HT1080 (cell line): ENCODE measurements at places on chromosomes 2 and 18.

- DNase-seq = no peak
These were observed 553.0 kb upstream of the FANCL start for GRCh38 chr2:58794103-58794502.

DNA sequence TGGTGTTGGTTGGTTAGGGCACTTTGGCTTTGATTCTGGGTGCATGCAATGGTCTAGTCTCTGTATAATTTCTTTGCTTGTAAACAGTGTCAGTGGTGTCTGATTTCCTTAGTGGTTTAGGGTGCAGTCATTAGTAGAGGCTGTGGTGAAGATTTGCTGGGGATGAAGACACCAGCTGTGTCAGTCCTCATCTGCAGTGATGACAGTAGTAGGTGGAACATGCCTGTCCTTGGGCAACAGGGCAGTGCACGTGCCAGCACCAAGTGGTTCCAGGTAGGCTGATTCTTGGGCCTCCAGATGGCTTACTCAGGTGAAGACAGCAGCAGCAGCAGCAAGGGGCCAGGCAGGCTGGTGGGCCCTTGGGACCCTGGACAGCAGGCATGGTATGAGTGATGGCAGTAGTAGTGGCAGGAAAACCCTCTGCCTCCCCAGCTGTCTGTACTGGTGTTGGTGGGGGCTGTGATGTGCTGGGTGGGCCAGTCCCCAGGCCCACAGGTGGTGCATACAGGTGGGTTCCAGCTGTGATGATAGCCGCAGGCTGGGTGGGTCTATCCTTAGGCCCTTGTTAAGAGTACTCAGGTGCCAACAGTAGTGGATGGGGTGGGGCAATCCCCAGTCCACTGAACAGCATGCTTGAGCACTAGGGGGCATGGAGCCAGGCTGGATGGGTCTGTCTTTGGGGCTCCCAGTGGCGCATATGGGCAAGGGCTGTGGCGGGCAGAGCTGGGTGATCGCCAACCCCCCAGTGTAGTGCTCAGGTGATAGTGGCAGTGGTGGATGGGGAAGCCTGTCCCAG, 140.7 kb upstream of the THUMPD2 start:
- DNase-seq = no peak

GRCh38 chr18:24456549-24456948, 3.9 kb upstream of the HRH4 start:
- DNase-seq = no peak

DNA sequence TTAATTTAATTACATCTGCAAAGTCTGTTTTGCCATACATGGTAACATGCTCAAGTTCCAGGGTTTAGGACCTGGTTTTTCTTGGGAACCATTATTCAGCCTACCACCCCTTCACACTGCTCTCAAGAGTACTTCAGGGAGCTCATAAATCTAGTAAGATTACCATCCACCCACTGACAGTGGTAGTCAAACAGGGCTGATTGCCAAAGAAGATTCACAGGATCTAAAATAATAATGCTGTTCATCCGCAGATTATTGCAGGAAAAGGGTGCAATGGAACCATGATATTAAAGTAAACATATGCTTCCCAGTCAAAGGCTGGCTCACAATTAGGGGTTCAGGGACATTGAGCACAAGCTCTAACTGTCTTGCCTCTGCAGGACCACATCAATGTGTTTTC, 148.0 kb upstream of the CYRIA start:
- no peak for DNase-seq

DNA sequence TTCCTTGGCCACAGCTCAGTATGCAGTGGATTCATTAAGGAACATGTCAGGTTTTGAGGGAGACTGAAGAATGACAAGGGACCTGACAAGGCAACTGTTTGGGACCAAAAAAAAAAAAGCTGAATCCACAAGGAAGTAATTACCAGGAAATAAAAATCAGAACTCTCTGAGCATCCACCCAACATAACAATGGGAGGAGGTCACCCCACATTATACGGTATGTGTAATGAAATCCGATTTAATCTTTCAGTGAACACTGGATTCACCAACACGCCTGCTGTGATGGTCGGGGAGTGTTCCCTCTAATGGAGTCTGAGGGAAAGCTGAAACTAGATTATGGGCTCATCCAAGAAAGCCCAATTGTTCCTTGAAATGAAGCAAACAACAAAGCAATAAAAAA, 329.3 kb downstream of the ETAA1 start:
- no peak for DNase-seq

DNA sequence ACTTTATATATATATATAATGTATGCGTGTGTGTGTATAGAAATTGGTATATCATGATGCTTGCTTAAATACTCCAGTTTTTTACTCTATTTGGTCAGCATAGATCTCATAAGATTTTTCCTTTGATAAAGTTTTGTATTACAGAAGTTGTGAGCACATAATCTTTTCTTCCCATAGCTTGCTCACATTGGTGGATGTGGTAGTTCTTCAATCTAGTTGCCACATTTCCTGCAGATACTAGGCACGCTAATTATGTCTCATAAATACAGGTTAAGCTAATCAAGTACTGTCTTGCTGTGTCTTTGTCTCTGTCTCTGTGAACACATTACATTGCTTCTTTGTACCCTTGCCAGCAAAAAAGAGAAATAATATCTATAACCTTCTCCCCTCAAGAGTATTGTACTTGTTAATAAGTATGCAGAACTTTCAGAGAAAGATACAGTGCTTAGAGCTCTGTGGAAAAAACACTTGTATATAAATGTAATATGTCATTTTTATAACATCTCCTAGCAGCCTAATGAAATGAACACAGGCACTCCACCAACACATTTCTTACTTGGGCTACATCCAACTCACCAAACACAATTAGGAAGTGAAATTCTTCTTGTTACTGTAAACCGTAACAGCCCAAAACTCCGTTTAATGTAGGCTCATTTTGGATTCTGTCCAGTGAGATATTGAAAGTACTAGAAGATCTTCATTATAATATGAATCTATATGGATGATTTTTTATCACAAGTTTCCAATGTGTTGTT, 306.7 kb upstream of the SLC8A1 start:
- DNase-seq = no peak

GRCh38 chr2:47218899-47219525, 63.9 kb upstream of the STPG4 start:
- DNase-seq = no peak

DNA sequence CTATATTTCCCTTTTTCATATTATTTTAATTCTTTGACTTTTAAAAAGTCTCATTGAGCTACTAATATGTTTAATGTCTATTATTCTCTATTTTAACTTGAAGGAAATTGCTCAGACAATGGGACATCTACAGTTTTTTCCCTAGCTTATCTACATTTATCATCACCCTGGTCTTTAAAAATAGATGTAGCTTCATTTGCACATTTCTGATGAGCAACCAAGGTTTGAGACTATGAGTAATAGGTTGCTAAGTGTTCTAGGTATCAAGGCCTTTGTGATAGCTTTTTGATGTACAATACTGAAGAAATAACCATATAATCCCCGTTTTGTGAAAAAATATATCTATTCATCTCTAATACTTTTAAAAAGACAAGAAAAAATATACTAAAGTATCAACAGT, 47.0 kb downstream of the STAT4 start:
- DNase-seq = peak; percentile 39

- no peak for DNase-seq
These were observed 2.5 kb downstream of the CHN1 start for GRCh38 chr2:175002547-175003274.
